ENCODE measurements at places on chromosomes 1 and 21.

DNA sequence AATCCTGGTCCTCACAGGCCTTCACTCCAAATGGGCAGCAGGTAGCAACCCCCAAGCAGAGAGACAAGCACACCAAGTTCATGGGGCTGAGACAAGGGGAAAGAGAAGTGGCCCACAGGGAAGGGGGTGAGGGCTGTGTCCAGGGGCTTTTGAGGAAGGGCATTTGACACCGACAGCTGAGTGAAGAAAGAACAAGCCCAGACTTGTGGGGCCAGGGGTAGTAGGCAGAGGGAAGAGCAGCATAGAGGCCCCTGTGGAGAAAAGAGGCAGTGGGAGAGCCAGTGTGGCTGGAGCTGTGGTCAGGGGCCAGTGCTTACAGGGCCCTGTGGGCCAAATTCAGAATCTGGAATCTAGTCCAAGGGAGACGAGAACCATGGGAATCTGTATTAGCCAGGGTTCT lies 85.4 kb downstream of the IGSF21 start:
- no peak for DNase-seq

- DNase-seq: peak; percentile 63
These were observed 18.4 kb upstream of the RPL11 start for GRCh38 chr1:23673086-23673813.

DNA sequence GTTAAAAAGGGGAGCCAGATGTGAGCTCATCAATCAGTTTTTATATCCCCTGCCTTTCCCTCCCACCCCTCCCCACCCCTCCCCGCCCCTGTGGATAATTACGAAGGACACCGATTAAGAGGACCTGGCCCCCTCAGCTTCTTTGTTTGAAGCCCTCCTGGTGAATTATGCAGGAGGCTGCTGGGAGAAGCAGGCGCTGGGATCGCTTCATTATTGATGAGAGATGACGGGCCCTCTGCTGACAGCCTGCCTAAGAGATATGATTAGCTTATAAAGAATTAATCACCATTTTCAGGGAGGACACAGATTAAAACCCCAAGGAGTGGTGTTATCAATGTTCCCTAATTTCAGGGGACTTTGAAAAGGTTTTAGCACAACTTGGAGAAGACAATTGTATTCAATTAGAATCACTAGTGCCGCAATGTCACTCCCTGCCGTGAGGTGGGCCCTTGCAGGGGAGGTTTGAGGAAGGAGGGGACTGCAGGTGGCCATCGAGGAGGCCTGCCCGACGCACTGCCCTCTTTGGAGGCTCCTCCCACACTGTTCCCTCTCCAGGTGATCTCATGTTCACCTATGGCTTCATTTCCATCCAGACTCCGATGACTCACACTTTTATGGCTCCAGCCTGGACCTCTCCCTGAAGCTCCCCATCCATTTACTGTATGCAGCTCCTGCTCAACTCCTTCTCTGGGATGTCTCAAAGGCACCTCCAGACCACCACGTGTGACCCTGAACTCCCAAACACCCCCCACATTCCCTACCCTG lies 67.0 kb upstream of the KLHDC7A start:
- DNase-seq: no peak

DNA sequence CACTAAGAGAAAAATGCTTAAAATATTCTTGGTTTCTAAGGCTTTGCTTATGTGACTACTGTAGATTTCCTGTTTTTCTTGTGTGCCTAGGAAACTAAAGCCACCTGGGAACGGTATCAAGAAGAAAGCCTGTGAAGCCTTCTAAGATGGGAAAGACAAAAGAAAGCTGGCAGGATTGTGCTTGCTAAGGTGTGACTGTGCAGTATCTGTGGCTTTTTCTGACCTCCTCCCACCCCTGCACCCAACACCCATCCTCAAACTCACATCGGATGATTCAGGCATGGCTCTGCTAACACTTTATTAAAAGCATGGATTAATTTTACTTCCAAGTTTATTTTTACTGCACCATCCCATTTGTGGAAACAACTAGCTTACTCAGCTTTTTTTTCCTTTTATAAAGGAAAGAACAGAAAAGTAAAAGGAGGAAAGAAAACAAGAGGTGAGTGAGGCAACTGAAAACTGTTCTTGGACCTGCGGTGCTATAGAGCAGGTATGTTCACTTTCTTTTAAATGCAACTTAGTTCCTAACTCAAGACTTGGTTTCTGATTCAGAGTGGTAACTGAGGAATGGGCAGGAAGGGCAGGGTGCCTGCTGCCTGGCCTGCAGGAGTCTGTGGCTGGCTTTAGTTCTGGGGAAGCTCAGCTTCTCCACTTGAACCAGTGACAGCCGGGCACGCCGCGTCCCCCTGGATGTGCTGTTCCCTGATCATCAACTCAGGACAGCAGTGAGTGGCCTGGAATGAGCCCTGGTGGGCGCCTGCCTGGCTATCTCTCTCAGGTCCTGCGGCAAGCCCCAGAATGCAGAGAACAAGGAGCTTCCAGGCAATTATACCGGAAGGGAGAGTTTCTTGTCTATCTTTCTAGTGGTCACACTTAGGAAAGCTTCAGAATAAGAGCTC lies at the start of gene GBP6:
TSS of gene GBP6 (plus strand) at position 422 of the 899 bp plus-strand sequence. CDS start 4,493 bp downstream, outside the sequence.
- DNase-seq: no peak

- DNase-seq: no peak
These were observed 420.3 kb upstream of the ADGRL2 start for GRCh38 chr1:81380436-81380835.

DNA sequence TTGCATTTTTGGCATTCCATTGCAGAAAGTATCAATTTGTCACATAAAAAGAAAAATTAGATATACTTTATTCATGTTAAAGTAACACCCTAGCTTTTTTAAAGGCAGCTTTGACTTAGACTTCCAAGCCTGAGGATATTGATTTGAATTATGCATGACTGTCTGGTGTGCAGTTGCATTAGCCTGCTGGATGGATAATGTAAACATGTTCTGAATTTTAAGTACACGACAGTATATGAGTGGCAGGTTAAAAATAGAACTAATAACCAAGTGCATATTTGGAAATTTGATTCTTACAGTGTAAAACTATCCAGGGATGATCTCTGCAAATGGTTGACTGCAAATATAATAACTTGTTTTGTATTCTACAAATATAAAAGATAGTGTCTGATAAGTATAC lies 124.0 kb downstream of the SYT14 start:
- no peak for DNase-seq

- DNase-seq: no peak
These were observed 93.5 kb downstream of the WDR4 start for GRCh38 chr21:42785666-42786427.

GRCh38 chr1:116078699-116079223 lies 32.4 kb upstream of the MAB21L3 start:
- no peak for DNase-seq

DNA sequence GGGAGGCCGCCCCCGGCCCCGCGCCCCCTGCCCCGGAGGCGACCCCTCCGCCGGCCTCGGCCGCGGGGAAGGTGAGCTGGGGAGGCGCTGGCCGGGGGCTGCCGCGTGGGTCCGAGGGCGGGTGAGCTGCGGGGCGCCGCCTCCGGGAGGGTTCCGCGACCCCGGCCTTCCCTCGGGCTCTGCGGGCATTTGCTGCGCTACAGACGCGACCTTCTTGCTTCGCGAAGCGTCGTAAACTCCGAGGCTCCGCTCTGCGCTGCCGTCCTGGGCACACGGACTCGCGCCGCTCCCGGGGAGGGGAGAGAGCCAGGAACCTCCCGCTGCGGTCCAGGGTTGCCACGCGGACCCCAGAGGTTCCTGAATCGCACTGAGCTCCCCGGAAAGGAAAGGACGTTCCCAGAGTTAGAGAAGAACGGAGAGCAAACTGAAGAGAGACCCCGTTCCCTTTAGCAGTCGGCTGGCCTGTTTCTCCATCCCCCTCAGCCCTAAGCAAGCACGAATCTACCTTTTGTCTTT lies 345 bp downstream of the SLX9 start:
- DNase-seq: peak; percentile 23

- no peak for DNase-seq
These were observed 12.5 kb downstream of the TRMT1L start for GRCh38 chr1:185144233-185144632.

DNA sequence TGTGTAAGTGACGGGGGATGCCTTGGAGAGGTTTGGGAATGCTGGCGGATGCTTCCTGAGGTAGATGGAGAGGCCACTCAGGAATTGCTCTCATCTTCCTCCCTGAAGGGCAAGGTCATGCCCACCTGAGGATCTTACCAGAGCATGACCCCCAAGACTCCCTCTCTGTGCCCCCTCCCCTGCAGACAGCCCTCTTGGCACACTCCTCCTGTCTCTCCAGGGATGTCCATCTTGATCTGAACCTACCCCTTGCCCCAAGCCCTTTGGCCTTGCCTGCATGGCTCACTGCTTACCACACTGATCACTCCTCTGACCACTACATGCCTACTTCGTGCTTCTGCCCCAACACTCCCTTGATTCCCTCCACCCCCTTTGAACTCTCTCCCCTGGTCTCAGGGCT lies 17.9 kb upstream of the MPL start:
- no peak for DNase-seq

Measured in hematopoietic multipotent progenitor cell treated with erythropoietin and hydrocortisone succinate and interleukin-3 and kit ligand, for 8 days (in vitro differentiated cells).